ENCODE measurements at places on chromosomes 7 and 10.

DNA sequence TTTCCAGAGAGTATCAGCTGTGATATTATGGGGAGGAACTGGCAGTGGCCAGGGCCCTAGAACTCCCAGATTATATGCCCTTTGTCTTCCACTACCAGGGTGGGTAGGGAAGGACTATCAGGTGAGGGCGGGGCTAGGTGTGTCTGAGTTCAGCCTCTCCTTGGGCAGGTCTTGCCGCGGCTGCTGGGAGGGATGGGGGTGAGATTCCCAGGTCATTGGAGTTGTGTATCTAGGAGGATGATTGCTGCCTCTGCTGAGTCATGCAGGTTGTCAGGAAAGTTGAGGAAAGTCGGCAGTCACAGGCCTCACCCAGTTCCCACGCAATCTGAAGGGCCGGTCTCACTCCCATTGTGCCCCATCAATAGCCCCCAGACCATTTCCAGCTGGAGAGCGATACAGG, 185.2 kb downstream of the DKK1 start:
- no peak for DNase-seq

GRCh38 chr7:81140252-81140651, 221.4 kb upstream of the SEMA3C start:
- DNase-seq = no peak

- DNase-seq = no peak
Observed at GRCh38 chr10:117431160-117431559, 55.9 kb upstream of the PDZD8 start.

DNA sequence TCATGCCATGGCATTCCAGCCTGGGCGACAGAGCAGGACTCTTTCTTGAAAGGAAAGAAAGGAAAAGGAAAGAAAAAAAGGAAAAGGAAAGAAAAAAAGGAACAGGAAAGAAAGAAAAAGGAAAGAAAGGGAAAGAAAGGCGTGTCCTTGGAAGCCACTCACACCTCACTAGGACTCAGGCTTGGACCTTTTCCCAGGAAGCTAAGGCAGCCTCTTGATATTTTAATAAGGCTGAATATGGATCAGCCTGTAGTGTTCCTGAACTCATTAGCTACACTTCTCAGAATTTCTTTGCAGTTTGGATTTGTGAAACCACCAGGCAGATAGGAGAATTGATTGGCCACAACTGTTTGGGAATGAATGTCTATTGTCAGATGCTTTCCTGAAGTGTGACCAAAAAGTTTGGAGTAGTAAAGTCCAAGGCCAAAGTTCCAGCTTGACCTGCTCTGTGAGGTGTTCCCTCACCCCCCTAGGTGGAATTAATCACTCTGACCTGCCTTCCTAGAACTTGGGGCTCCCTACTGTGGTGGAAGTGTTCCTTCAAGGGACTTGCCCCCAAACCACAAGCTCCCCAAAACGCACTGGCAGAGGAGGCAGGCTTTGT, 7.1 kb upstream of the MALSU1 start:
- DNase-seq = no peak

DNA sequence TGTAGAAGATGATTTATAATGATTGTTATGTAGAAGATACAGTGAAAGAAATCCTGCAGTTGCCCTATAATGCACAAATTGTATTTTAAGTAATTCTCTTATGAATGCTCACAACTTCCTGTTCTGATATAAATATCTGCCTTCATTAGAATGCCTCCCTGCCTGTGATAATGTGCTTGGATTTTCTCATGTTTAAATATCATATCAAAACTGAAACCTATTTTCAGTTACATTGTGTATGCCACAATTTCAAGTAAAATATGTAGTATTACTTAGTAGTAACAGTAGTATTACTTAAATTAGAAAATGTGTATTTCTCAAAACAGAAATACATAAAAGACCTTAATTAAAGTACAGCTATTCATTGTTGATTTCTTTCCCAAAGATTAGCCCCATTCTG, 41.1 kb upstream of the TFEC start:
- DNase-seq = no peak

All from AG09309 (cell line).